ENCODE measurements at places on chromosomes 13 and 19.

DNA sequence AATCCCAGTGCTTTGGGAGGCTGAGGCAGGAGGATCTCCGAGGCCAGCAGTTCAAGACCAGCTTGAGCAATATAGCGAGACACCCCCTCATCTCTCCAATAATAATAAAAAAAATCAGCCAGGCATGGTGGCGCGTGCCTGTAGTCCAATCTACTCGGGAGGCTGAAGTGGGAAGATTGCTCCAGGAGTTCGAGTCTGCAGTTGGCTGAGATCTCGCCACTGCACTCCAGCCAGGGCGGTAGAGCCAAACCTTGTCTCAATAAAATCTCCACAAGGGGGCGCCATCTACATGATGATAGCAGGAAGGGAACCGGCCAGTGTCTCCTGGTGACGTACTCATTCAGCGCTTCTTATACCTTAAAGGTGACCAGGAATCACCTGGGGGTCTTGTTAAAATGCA, 13.6 kb upstream of the C5AR1 start:
- peak; percentile 71 for DNase-seq

- no peak for DNase-seq
Measured at GRCh38 chr19:56193981-56194640, 3.5 kb downstream of the ZSCAN5B start.

- no peak for DNase-seq
Measured at GRCh38 chr13:59790626-59791025, 373.1 kb downstream of the DIAPH3 start.

DNA sequence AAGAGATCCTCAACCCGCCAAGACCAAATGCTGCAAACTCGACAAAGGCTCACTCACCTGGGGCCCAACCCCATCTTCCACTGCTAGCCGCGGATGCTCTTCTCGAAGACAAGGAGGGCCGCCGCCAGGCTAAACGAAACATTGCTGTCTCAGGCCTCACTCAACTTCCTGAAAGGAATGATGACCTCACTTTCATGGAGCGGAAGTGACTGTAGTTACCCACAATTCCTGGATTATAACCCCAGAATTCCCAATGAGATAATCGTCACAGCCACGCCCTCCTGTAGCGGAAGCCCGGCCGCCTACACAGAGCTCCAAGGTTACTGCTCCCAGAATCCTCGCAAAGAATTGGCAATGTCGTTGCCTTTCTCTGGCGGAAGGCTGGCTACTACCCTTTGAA, 10.5 kb upstream of the ZNF112 start:
- no peak for DNase-seq

DNA sequence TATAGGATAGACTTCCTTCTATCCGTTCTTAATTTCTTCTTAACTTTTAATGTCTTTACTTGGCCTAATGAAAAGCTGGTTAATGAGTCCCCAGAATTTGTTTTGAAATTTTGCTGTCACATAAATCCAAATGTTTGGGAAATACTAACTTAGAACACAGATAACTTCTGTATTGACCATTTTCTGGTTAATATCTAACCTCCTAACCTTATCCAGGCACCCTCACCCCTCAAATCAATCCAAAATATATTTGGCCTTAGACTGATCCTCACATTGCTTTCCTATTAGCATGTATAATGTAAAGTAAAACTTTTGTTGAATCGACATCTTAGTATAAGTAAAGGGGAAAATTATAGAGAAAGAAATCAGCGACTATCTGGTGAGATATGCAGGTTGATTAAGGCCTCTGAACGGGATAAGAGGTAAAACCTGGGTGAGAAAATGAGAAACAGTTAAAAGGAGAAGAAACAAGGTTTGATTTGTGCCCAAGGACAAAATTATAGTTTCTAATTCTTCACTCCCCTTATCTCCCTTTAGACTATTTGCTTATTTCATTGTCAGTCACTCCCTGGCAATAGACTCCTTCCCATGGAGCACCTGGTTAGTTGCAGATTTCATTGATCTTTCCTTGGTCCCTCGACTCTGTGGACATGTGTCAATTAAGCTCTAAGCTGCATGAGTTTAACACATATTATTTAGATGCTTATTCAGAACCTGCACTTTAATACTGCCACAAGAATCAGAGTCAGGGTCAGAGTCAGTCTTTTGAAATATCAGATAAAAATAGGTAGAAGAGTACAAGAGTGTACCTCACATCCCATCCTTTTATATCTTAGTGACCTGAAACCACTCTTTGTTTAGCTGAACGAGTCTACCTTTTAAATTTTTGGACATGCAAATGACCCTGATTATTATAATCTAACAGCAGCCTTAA, 119.2 kb upstream of the MLNR start:
- DNase-seq, result no peak

GRCh38 chr19:23563326-23563725, 123.7 kb downstream of the ZNF675 start:
- DNase-seq, result no peak

DNA sequence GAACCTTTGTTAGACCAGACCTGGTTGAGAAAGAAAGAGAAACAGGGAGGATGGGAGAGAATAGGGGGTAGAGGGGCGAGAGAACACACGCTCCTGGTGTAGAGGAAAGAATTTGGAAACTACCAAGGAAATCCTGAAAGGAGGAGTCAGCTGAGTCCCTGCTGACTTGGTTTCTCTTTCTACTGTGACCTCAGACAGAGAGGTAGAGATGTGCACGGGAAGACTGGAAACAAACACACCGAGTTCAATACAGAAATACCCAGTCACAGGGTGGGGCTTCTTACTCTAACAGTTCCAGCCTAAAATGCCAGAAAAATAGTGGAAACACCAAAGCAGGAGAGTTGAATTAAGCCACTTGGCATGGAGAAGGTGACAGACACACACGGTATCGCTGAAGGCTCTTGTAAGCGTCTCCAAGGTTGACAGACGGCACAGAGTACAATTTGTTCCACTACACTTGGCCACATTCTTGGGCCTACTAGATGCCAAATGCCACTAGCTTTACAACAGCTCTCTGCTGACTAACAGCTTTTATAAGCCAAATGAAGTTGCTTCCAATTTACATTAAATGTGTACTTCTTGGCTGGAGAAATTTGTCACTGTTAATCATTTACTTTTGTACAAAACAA, 28.1 kb downstream of the LATS2 start:
- DNase-seq, result no peak

DNA sequence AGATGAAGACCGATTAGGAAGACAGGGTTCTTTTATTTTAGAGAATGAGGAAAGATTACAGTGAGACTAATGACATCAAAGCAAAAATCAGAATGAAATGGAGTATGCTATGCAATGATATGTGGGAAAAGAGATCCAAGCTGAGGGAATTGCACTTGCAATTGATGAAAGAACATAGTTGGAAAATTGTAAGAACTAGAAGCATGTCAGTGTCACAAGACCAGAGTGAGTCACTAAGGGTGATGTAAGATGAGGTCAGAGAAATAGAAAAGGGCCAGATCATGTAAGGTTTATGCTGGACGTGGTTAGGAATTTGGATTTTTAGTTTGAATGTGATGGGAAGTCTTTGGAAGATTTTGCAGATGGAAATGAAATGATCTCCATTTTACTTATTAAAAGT, 1937.3 kb downstream of the OLFM4 start:
- DNase-seq, result no peak

DNA sequence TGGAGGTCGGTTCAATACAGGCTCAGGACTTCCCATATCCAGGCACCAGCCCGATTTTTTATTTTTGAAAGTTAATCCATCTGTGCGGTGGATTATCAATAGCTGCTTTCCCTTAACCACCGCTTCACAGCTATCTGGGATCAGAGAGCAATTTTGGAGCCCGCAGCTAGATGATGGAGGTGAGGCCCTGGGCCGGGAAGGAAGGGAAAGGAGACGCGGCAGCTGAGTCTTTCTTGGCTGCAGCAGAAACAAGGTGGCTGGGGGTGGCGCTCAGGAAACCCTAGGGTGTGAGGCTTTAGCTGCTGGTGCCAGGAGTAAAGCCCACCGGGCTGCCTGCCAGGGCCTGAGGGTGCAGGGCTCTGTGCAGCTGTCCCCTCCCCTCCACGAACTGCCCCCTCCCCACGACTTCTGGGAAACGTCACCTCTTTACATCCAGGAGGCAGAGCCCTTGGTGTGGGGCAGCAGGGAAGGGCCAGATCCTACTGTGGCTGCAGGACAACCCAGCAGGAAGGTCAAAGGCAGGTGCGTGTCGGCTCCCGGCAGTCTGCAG, 307.0 kb downstream of the ZNF536 start:
- DNase-seq, result no peak

GRCh38 chr19:31058676-31059340, 290.4 kb downstream of the TSHZ3 start:
- DNase-seq, result no peak

DNA sequence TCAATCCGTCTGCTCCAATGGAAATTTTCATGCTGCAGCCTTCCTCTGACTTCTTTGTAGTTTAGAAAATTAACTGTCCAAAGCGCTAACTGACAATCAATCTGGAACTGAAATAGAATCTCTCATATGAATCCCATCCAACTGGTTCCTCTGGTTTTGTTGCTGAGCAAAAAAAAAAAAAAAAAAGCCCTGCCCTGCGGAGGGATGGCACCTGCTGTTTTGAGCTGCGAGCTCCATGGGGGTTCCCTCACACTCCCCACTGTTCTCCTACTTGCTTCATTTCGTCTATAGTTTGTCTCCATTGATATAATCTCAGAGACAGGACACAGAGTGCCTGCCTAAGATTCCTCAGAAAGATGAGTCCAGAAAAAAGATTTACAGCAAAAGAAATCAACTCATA, 33.4 kb downstream of the FAAP24 start:
- DNase-seq, result no peak

DNA sequence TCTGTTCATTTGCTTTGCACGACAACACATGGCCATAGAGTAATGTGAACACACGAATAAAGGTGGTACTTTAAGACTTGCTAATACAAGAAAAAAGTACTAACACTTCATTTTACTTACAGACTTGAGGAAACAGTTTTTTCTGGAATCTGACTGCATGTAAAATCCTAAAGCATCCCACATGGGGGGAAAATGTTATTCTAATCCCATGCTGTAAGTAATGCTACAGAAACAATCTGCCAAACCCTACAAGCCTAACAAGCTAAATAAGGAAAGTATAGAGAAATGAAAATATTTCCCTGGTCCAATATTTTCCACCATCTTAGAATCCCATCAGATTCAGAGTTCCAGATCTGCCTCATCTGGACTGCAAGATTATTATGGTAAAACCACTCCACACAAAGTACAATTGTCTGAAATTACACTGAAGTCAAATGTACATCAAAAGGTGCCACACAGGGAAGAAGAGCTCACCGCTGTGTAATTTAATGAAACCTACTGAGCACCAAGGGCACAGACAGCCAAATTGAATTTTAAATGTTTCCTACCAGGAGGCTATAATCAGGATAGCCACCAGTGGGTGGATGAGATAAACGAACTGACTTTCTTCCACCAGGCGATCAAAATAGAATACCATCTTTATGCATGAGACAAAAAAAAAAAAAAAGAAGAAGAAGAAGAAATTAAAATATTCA, 22.0 kb downstream of the LHFPL6 start:
- DNase-seq, result no peak

DNA sequence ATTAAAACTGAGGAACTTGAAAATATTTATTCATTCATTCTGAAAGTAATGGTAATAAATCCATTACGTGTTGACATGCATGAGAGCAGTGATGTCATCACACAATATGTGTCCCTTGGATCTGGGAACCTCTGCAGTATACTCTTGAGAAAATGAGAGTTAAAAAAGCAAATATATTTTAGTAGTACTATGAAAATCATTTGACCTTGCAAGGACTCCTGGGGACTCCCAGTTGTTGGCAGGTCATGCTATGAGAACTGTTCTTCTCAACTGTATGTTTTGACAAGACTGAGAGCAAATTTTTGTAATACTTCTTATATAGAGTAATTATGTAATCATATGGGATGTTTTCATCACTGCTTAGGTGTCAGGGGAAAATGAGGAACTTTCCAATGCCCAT, 249.4 kb downstream of the PCCA start:
- no peak for DNase-seq

- DNase-seq, result no peak
Measured at GRCh38 chr13:21668732-21669275, 2.1 kb upstream of the FGF9 start.

DNA sequence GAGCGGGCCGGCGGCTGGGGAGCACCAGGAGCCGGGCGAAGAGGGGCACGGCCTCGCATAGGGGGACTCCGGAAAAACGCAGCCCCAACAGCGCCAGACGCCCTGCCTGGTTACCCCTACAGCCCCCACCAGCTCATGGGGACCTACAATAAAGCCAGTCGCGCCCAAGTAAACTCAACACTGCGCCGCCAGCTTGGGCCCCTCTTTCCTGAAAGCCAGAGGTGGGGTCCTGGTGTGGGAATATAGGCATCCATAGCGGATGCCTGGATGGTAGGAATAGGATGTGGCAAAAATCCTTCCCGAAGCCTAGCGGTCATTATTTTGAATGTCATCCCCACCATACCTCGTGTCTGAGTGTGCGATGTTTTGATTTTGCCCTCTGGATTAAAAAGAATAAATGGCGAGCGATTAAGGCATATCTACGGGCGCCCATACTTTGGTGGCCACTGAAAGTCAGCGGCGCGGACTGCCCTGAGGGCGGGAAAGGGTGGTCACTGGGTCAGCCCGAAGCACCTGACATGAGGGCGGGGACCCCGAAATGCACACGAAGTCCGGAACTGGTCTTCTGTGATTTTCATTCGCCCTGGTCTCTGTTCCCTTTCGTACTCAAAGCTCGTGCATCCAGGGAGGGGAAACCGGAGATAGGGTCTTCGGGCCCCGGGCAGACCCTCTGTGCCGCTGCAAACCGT, at the start of the genes NHLRC3 and PROSER1:
TSS of gene NHLRC3 (plus strand) at position 577 of the 689 bp plus-strand sequence. CDS start 184 bp downstream, outside the sequence.
TSS of gene PROSER1 (minus strand) at position 210 of the 689 bp plus-strand sequence. CDS start 847 bp downstream, outside the sequence.
- DNase-seq, result peak; percentile 80

GRCh38 chr13:69820180-69820579, 287.4 kb upstream of the ATXN8OS start:
- no peak for DNase-seq

DNA sequence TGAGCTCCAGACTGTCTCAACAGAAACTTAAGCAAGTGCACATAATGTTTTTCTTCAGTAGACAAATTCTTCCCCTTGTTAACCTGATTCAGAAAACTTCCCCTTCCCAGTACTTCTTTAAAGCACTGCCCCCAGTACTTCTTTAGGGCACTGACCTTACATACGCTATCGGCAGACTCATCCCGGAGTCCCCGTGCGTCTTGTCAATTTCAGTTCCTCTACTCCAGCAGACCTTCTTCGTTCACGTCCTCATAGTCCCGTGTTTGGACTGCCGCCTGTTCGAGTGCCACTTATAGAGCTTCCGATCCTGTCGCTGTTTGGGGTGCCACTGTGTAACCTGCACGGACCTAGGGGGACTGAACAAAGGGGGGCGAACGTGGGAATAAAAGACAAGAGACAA, 29.0 kb downstream of the ZNF627 start:
- no peak for DNase-seq

- no peak for DNase-seq
Measured at GRCh38 chr19:7740682-7741054, 6.7 kb downstream of the CD209 start.

GRCh38 chr19:6064336-6065073, 45.8 kb downstream of the RFX2 start:
- DNase-seq, result no peak

- no peak for DNase-seq
Measured at GRCh38 chr13:103031332-103031873, 34.8 kb downstream of the SLC10A2 start.

GRCh38 chr19:36257520-36257876, 42.6 kb downstream of the ZNF146 start:
- DNase-seq, result no peak

GRCh38 chr19:11337080-11337479, 2.4 kb downstream of the RAB3D start:
- DNase-seq, result no peak

All from naive thymus-derived CD4-positive, alpha-beta T cell (primary cell).